ENCODE measurements at places on chromosomes 4 and X.

DNA sequence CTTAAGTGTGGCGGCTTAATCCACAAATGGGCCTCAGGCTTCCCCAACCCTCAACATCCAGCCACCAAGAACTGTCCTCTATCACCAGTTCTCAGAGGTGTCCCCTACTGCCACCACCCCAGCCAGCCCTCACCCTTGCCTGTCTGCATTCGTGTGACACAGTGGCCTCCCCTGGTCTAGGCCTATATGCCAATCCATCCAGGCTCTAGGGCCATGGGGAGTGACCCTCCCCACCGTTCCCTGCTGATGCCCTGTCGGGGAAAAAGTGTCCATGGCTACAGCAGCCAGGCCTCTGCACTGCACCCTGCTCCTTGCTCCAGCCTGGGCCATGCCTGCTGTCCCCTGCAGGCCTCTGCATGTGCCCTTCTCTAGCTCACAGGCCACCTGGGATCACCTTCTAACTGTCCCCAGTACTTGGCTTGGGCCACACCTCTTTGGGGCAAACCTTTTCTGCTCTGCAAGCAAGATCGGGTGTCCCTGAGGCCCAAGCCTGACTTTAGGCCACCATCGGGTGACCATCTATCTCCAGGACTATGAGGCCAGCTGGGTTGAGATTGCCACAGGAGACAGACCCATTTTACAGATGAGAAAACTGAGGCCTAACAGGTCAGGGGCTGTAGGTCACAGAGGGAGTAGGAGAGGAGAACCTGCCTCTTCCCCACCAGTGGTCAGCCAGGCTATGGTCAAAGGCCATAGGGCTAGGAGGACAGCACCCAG, 75.8 kb downstream of the JAKMIP1 start:
- DNase-seq: no peak

DNA sequence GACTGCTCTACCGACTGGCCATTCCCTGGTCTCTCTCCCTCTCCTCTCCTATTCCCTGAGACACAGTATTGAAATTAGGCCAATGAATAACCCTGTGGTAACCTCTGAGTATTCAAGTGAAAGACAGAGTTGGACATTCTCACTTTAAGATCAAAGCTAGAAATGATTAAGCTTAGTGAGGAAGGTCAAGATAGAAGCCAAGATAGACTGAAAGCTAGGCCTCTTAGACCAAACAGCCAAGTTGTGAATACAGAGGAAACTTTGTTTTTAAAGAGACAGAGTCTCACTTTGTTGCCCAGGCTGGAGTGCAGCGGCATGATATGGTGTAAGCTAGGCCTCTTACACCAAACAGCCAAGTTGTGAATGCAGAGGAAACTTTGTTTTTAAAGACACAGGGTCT, 64.6 kb downstream of the KDM6A start:
- peak; percentile 68 for DNase-seq

DNA sequence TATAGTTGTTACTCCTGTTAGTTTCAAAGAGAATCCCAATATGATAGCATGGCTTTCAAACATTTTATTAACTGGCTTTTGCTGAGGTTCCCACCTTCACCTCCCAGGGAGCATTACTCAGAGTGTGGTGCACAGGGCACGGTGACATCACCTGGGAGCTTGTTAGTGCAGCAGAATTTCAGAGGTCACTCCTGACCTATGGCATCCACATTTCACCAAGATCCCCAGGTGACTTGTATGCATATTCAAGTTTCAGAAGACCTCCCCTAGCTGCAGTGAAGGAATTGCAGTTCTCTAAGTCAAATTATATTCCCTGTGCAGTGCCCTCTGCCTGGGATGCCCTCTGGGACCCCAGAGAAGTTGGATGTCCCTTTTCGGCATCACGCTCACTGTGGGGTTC, 29.7 kb upstream of the LNX1 start:
- DNase-seq: no peak

- no peak for DNase-seq
Observed at GRCh38 chr4:159117564-159117963, 14.7 kb downstream of the RAPGEF2 start.

DNA sequence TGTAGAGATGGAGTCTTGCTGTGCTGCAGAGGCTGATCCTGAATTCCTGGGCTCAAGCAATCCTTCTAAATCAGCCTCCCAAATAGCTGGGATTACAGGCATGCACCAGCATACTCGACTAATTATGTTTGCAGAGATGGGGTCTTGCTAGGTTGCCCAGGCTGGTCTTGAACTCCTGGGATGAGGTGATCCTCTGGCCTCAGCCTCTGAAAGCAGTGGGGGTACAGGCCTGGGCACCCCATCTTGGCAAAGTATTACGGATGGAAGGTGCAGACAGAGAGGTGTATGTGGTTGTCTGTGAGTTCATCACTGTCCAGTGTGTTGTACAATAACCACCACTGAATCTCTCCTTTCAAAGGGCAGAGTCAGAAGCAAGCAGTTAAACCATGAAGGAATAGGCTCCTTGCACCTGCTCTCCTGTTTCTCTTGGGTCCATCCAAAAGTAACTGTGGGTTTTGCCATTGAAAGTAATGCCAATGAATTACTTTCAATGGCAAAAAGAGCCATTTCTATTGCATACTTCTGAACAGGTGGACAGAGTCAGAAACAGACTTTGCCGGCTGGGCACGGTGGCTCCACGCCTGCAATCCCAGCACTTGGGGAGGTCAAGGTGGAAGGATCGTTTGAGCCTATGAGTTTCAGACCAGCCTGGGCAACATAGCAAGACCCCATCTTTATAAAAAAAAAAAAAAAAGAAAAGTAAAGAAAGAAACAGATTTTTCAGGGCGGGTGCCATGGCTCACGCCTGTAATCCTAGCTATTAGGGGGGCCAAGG, 7.0 kb upstream of the AKAP17A start:
- no peak for DNase-seq

- no peak for DNase-seq
Observed at GRCh38 chr4:168908093-168908492, 102.0 kb downstream of the CBR4 start.

DNA sequence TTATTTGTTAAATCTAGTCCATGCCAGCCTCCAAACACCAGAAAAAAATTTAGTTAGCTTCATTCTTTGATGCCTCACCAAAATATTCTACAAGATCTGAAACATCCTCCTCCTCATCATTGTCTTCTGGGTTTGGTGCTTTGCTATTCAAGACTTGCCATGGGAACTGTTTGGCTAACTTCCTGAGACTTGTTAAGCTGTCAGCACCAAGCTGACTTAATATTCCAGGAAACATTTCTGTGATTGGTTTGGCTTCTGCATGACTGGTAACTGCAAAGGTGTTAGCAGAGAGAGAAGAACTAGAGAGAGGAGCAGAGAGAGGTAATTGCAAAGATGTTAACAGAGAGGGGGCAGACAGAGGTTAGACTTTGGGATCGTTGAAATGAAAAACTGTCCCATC, 101.3 kb downstream of the PALLD start:
- DNase-seq: no peak

- no peak for DNase-seq
Observed at GRCh38 chrX:115650916-115651315, 89.9 kb downstream of the PLS3 start.

DNA sequence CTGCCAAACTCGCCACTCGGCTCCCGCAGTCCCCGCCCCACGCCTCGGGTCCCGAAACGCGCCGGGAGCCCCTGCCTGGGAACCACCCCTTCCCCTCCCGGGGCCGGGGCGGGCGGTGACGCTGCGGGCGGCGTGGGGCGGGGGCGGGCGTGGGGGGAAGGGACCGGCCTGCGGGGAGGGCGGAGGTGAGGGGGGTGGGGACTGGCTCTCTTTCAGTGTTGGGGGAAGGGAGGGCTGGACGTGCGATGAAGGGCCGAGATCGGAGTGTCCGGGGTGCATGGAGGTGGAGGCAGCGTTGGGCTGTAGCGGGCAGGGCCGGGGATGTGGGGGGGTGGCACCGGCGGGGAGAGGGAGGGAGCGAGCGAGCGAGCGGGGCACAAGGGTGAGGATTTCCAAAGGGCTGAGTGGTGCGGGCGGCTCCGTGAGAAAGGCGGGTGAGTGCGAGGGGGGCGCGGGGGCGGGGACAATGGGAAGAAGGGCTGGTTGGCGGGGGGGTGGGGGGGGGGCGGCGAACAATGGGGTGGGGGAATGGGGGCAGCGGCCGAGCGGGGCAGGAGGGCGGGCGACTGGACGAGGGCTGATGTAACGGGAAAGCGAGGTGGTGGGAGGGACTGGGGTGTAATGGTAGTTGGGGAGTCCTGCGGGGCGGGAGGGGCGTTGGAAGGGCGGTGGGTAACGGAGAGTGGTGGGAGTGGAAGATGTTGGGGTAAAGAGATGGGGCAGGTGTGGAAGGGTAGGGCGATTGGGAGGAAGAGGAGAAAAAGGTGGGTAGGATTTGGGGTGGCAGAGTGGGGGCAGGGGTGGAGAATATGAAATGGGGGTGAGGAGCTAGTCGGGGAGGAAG, 578 bp downstream of the DCUN1D4 start:
- DNase-seq: peak; percentile 40

DNA sequence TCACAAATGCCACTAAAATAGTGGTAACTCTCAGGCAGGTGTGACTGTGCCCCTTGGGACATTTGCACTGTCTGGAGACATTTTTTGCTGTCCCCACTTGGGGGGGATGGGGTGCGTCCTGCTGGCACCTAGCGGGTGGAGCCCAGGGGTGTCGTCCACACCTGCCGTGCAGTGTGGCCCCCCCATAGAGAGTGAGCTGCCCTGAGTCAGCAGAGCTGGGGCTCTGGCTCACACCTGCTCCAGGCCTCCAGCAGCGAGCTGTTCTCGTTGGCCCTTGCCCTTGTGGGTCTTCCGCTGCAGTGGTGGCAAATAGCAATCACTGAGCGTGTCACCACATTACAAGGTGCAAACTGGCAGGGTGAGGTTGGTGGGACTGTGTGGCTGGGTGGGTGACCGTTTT, 64.6 kb downstream of the CLDN34 start:
- DNase-seq: no peak

- no peak for DNase-seq
Observed at GRCh38 chr4:86326400-86326799, 33.5 kb downstream of the MAPK10 start.

- no peak for DNase-seq
Observed at GRCh38 chrX:17768997-17769396, 31.7 kb downstream of the SCML1 start.

DNA sequence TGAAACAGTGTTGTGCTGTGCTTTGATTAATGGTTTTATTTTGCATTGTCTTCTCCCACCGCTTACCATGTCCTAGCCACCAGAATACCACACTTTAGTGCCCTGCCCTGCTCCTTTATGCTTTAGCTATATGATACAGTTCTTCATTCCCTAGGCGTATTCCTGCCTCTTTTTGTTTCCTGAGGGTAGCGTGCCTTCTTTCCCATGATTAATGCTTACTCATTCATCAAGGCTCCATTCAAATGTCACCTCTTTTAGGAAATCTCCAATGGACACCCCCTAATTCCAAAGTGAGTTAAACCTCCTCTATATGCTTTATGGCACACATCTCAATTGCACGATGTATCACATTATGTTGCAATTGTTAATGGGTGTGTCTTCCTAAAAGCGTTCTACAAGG, 46.3 kb downstream of the SPANXD start:
- no peak for DNase-seq

GRCh38 chrX:54213603-54214002, 30.5 kb upstream of the FAM120C start:
- no peak for DNase-seq

GRCh38 chr4:179597301-179597700, 2155.1 kb upstream of the AGA start:
- no peak for DNase-seq

DNA sequence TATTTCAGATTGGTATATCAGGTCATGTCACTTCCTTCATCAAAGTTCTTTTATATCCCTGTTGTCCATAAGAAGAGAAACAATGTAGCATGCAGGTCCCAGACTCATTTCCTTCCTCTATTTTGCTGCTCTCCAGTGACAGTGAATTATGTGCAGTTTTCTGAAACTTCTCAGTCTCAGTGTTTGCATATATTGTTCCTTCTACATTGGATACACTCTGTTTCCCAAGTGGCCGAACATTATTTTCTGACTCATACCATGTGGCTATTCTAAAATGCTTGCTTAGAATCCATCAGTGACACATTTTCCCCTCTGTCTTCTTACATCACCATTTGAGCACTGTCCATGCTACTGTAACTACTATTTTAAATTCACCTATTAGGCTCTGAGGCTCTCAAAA, 305.7 kb downstream of the PDHA2 start:
- no peak for DNase-seq

- DNase-seq: no peak
Observed at GRCh38 chrX:139766545-139766983, 58.6 kb upstream of the MCF2 start.

DNA sequence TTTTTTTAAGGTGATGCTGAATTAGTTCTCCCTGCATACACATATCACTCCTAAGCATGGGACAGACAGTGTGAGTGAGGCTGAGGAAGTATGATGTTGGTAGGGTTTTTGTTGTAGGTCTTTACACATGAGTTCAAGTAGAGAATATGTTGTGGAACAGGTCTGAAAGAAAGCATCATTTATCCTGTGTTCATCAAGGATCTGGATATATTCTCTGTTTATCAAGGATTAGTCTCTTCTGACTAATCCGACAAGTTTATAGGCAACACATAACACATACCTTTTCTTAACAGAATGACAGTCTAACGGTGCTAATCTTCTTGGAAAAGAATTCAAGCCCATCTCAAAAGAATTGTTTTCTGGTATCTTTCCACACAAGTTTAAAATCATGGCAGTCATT, 10.5 kb downstream of the SLIT2 start:
- no peak for DNase-seq

GRCh38 chrX:69503782-69504625, at the start of gene NALF2:
Gene NALF2 (plus strand): TSS chrX:69504326. CDS start chrX:69505283, 957 bp downstream.
- DNase-seq: peak; percentile 11

GRCh38 chr4:131613086-131613823, 1535.8 kb upstream of the PCDH10 start:
- no peak for DNase-seq

GRCh38 chrX:110462957-110463356, 104.3 kb downstream of the RTL9 start:
- DNase-seq: no peak

DNA sequence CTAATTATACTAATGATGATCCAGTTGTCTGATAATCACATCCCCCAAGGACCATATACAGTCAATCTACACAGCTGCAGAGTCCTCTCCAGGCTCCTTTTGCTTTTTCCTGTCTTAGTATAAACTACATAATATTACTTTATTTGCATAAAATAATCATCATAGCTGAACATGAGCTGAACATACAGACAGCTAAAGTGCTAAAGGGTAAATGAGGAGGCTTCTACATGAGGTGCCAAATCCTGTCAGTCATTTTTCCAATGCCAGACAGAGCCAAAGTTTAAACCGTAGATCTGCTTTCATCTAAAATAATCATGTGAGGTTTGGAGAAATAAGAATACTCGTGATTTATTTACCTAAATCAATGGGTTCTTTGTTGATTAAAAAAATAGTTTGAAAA, 1530.1 kb upstream of the PABPC4L start:
- DNase-seq: no peak
